ENCODE measurements at places on chromosomes 1 and 21.

DNA sequence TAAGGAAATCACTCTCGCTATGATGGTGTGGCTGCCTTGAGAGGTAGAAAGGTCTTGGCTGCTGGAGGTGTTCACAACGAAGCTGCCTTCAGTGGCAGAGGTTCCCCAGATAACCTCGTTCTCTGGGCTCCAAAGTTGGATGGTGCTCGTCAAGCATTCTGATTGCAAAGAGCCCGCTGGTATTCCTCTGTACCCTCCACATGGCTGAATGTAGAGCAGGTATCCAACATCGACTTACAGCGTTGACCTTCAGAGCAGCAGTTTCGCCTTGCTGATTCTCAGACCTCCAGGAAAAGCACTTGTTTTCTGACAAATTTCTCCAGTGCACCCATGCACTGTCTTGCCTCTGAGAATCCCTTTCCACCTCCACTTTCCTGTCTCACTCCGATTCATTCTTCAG lies 4.3 kb upstream of the IL22RA1 start:
- no peak for DNase-seq

DNA sequence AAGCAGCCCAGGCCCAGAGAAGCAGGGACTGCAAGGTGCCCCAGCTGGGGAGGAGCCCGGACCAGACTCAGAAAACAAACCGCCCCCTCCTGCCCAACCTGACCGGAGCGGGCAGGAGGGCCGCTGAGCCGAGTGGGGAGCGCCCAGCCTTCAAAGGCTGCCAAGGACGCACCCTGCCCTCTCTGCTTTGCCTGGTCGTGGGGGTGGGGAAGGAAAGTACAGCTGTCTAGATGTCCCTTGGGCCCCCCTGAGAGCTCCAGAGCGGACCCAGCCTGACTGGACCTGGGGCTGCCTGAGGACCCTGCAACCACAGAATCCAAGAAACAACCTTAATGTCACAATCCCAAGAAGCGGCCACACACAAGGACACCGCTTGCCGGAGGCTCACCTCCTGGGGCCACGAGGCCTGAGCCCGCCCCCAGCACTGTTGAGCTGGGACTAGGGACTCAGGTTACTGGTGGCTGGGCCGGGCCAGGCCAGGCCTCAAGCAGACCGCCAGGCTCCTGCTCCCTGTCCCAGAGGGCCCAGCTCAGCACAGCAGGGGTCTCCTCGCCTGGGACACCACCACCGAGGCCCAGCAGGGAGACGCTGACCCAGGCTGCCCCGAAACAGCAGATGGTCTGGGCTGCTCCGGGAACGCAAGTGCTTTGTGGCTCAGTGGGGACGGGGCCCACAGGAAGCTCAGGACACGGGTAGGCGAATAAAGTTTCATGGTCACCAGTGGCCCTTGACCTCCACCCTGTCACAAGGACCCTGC lies 1.4 kb downstream of the DVL1 start:
- no peak for DNase-seq

- no peak for DNase-seq
Measured at GRCh38 chr21:14086553-14086952, 124.2 kb downstream of the LIPI start.

GRCh38 chr1:245984390-245985155 lies 522.5 kb downstream of the SMYD3 start:
- DNase-seq = no peak

GRCh38 chr1:162926906-162927305 lies 65.9 kb upstream of the CCDC190 start:
- no peak for DNase-seq

DNA sequence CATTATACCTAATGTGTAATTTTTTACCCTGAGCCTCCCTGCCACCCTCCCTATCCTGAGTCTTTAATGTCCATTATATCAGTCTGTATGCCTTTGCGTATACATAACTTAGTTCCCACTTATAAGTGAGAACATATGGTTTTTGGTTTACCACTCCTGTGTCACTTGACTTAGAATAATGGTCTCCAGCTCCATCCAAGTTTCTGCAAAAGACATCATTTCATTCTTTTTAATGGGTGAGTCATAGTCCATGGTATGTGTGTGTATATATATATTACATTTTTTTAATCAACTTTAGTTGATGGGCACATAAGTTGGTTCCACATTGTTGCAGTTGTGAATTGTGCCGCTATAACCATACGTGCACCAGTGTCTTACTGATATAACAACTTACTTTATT lies 477.1 kb upstream of the NEGR1 start:
- no peak for DNase-seq

DNA sequence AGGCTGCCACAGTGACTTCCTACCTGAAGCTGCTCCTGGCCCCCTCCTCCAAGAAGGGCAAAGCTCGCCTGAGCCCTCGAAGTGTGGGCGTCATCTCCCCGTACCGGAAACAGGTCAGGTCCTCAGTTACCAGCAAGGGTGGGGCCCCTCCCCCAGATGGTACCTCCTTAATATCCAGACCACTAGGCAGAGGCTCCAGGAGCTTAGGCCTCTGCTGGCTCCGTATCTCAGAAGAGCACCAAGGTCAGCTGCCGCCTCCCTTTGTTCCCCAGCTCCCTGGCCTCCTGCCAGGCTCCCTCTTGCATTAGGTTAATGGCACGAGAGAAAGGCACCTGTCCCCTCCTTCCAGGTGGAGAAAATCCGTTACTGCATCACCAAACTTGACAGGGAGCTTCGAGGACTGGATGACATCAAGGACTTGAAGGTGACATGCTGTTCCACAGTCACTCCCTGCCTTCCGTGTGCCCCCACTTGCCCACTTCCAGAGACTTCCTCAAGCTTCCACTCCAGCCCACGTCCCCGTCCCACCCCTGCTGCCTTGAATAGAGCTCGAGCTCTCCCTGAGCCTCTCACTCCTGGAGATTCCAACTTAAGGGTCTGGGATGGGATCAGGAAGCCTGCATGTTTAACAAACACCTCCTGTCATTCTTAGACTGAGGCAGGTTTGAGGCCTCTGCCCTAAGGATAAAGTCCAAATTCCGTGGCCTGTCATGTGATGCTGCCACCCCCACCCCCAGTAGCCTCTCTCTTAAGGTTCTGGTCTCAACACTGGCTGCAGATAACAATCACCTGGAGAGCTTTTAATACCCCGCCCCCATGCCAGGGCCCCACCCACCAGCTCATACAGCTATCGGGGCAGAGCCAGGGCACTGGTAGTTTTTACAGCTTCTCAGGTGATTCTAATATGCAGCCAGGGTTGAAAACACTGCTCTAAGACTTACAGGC lies 8.3 kb downstream of the RHOC start:
- DNase-seq = no peak

- DNase-seq = no peak
Measured at GRCh38 chr1:116496898-116497297, 73.9 kb downstream of the CD58 start.

- no peak for DNase-seq
Measured at GRCh38 chr1:29805896-29806160, 569.5 kb downstream of the PTPRU start.
